ENCODE measurements at places on chromosomes 16 and 17.
A peak's percentile ranks its signal among the peaks of the same experiment; 100 is the strongest.

- no peak for DNase-seq
Measured at GRCh38 chr17:81402530-81402941, 7.3 kb downstream of the BAHCC1 start.

DNA sequence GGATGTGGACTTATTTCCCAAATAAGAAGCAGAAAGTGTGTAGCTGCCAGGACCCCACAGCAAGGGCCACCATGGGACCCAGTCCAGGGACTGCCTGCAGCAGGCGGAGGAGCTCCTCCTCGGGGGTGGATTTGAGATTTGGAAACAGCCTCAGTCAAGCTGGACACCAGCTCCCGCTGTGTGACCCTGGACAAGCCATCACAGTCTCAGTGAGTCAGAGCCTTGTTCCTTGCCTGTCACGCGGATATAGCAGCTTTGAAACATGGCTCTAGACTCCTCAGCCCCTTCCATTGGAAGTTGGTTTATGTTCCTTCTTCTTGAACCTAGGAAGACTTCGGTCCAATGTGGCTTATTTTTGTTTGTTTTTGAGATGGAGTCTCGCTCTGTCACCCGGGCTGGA is 12.5 kb upstream of the DPEP1 start:
- no peak for DNase-seq

DNA sequence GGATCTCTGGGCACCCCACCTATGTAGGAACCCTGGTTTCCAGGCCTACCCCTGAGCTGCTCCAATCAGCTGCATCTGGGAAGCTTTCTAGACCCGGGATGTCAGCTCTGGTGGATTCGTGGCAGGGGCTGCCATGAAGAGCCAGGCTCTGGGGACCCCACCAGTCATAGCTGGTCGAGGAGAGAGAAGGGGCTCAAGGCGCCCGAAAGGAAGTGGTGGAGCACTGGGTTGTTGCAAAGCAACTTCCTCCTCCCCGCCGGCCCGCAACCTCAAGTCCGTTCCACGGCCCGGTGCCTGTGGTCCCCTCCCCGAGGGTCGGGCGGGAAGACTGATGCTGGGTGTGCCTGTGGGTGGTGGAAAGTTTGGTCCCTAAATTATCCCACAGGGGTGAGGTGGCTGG is 10.2 kb downstream of the TBKBP1 start:
- peak; percentile 24 for DNase-seq

DNA sequence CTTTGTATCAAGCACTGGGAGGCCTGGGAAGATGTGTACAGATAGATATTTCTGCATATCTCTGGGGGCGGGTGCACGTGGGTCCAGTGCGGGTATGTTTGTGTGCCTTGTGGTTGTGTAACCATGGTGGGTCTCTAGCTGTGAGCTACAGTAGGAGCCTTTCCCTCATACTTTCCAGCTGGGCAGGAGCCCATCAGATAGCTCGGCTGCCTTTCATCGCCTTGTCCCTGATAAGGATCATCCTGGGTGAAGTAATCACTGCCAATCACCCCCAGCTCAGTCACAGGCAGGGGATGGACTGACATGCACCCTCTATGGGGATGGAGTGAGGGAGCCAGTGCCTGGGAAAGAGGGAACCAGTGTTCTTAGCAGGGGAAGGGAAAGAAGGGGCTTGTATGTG is 3.2 kb upstream of the SCRN2 start:
- DNase-seq: no peak

- DNase-seq: no peak
Measured at GRCh38 chr17:3027786-3028532, 35.4 kb downstream of the OR1D5 start.

DNA sequence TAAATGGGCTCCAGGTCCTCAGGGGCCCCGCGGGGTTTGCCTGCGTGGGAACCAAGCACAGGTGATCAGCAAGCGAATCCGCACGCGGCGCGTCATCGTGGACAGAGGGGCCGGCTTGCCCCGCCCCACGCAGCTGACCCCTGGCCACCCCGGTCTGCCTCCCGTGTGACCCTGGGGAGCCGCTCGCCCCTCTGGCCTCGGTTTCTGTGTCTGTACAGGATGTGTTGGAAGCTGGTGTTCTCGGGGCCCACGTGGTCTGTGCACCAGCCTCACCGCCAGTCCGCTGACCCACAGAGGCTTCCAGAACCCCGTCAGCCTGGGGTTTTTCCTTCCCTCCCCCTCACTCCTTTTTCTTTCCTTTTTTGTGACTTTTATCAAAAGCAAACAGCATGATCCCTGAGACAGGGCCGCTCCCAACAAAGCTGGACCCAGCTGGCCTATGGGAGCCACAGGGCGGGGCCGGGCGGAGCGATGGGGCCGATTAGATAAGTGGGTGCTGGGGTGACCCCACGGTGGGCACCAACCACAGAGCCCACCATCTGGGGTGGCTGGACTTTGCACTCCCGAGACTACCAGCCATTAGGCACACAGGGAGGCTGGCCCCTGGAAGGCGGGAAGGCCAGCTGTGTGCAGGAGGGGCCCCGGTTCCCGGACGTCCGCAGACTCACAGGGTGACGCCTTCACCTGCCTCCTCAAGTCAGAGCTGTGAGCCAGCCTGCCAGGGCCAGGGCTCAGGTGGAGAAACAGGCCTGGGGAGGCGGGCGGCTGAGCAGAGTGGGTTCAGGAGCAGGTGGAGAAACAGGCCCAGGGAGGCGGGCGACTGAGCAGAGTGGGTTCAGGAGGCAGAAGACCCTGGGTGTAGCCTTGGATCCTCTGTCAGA is 56.0 kb downstream of the ZFPM1 start:
- no peak for DNase-seq

DNA sequence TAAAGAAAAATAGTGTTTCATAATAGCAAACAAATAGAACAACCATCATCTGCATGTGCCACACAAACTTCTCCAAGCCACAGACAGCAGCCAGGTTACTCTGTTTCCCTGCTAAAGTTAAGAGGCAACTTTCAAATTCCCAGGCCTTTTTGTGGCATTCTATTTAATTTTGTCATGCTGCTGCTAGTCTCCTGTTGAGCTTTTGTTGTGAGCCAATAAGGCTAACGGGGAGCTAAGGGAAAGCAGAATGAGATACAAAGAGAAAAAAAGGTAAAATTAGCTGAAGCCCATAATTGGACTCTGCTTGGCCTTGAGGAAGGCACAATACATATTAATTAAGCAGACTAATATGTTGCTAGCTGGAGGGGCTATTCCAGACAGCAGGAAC is 74.7 kb upstream of the GNAO1 start:
- DNase-seq: no peak

- peak; percentile 63 for DNase-seq
Measured at GRCh38 chr16:3149630-3150345, 15.0 kb downstream of the ZNF213 start.

GRCh38 chr17:19239544-19239943 is 2.4 kb downstream of the EPN2 start:
- DNase-seq: no peak

DNA sequence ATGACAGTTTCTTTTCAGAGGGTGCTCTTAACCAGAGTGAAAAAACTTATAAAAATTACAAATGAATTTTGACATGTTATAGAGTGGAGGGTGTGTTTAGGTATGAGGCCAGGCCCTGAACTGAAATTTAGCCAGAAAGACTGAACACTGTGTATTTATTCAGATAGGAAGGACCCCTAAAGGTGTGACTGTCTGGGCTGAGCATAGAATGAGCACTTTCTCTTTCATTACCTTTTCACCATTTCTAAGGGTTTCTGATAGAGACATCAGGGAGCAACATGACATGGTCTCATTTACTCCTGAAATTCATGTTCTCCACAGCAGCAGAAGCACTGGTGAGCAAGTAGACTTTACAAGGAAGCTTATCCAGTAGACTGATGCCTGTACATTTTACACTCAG is 32.9 kb downstream of the MRTFB start:
- no peak for DNase-seq

GRCh38 chr16:86428729-86429517 is 81.4 kb upstream of the FOXF1 start:
- no peak for DNase-seq

- no peak for DNase-seq
Measured at GRCh38 chr16:79267781-79268180, 332.8 kb downstream of the MAF start.

GRCh38 chr17:64401941-64402340 is 11.3 kb upstream of the PECAM1 start:
- DNase-seq: no peak

- DNase-seq: no peak
Measured at GRCh38 chr16:59341368-59341767, 607.3 kb upstream of the GOT2 start.

DNA sequence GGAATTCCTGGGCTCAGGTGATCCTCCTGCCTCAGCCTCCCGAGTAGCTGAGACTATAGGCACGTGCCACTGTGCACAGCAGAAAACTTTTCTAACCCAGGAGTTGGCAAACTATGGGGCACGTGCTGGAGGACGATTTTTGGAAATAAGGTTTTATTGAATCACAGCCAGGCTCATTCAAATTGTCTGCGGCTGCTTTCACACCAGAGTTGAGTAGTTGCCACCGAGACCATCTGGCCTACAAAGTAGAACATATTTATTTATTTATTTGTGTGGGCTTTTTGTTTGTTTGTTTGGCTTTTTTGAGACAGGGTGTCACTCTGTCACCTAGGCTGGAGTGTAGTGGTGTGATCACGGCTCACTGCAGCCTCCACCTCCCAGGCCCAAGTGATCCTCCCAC is 7.4 kb upstream of the PGS1 start:
- no peak for DNase-seq

DNA sequence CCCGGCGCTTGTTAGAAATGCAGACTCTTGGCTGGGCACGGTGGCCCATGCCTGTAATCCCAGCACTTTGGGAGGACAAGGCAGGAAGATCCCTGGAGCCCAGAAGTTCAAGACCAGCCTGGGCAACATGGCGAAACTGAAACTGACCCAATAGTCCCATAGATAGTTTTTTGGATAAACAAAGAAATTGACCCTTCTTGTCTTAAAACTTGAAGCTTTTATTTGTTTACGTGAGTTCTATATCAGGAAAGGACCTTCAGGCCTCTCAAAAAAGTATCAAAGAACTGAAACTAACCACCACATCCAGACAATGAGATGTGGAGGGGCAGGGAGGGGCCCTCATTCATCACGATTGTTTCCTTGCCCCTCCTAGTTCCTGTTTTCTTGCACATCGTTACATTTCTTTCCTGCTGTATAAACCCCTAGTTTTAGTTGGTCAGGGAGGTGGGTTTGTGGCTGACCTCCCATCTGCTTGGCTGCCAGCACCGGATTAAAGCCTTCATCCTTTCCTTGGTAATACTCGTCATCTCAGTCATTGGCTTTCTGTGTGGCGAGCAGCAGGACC is 29.9 kb upstream of the PRM1 start:
- DNase-seq: peak; percentile 46

DNA sequence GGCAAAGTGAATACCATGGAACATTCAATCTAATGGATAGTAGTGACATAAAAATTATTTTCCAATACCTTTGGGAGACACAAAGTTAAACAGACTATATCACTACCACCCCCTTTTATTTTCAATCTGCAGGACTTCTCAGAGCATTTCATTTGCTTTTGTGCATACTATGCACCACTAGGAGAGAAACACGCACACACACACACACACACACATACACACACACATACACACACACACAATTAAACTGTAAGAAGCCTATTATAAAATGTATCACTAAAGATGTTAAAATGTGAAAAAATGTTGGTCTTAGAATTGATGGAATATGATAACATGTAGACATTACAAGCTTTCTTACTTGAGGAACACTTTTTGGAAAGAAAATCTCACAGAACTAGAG is 331.4 kb downstream of the CA10 start:
- no peak for DNase-seq

GRCh38 chr16:11586856-11587642 is at the start of gene LITAF:
Gene LITAF (minus strand): TSS chr16:11586919. CDS start chr16:11556730, 30,189 bp downstream.
- peak; percentile 65 for DNase-seq

- no peak for DNase-seq
Measured at GRCh38 chr17:57606111-57606875, 138.8 kb downstream of the CCDC182 start.

- no peak for DNase-seq
Measured at GRCh38 chr16:23924128-23924527, 88.3 kb downstream of the PRKCB start.

DNA sequence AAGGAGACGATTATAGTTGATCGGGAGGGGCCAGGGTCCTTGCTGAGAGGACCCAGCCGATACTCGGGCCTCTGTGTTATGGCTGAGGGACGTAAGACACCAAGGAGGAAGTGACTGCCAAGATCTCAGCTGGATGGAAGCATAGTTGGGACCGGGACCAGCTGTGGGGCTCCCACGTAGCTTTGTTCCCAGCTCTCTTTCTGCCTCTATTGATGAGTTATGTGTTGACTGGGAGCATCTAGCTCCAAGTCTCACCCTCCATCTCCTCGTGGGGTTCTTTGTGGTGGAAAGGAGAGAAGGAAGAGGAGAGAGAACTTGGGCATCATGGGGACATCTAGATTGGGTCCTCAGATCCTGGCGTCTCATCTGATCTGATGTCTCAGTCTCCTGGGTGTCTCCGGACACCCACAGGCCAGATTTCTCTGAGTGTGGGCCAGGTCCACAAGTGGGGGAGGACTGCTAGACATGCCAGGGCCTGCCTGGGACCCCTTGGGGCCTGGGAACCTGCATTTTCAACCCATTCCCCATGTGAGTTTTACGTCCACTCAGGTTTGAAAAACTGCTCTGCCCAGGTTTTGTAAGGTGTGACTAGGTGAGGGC is 1.0 kb downstream of the MGRN1 start:
- no peak for DNase-seq

DNA sequence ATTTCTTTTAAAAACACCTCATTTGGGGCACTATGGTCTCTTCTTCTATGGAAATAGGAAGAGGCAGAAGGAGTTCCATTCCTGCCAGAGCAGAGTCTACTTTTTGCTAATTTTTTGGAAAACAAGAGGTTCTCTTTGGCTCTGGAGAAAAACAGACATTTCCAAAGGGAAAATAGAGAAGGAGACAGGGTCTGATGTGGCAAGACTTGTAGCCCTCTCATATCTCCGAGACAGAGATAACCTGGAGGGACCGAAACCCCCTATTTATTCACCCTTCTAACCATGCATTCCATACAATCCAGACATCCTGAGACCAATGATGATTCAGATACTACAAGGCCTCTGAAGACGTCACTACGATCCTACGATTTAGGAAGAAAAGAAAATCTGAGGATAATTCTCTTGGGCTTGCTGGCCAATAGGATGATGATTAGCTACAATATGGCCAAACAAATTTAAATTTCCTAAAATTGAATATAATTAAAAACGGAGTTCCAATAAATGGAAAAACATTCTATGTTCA is 70.2 kb downstream of the HIC1 start:
- no peak for DNase-seq

DNA sequence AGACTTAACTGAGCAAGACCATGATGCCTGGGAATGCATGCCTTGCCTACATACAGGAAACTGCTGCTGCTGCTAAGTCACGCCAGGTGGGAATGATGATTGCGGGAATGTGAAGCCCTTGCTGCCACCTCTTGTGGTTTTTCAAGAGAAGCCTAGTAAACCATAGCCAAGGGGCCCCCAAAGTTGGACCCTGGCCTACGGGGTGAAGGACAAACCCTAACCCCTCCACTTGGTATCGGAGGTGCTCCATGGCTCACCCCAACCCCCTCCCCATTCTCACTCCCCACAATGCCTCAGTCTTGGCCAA is 233.9 kb downstream of the ZNF423 start:
- no peak for DNase-seq
